Left ventricle myocardium inferior (tissue), 1 donor: ENCODE measurements at places on chromosomes 5 and 9. TPM values are rescaled to one million over a fixed set of nuclear protein-coding genes. Genes with fewer than 3 reads are reported as not detected.
A peak's percentile ranks its signal among the peaks of the same experiment; 100 is the strongest.

Gene NTRK2
- total RNA-seq = 3.8 TPM

DNA sequence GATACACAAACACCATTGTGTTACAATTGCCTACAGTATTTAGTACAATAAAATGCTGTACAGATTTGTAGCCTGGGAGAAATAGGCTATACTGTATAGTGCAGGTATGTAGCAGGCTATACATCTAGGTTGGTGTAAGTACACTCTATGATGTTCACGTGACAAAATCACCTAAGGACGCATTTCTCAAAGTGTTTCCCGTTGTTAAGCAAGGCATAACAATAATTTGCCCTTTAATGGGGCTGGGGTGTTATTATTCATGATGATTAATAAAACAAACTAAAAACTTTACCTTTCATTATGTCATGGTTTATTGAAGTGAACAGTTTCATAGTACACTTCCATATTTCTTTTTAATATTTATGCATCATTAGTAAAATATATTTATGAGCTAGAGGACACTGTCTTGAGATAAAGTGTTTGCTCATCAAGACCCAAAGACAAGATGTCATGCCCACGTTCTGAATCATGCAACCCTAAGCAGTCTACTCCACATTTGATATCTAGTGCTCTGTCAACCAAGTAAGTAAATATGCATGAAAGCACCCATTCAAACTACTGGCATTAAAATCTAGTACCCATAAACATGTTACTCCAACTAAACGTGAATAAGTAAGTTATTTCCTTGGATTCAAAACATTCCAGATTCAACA, 220.5 kb downstream of the NR2F1-AS1 start:
- DNase-seq = no peak

GRCh38 chr5:164722702-164723101, 1217.3 kb downstream of the MAT2B start:
- DNase-seq = no peak

- no peak for DNase-seq
Observed at GRCh38 chr5:113806250-113806649, 292.8 kb downstream of the YTHDC2 start.

- no peak for DNase-seq
Observed at GRCh38 chr5:56080375-56081052, 85.8 kb upstream of the IL6ST start.

GRCh38 chr5:73883646-73884045, 257.6 kb downstream of the ARHGEF28 start:
- DNase-seq = no peak

Gene CDO1
- 6.8 TPM for total RNA-seq

- DNase-seq = no peak
Observed at GRCh38 chr5:159886296-159886695, 30.0 kb upstream of the ADRA1B start.

- DNase-seq = no peak
Observed at GRCh38 chr9:136174779-136175615, 29.9 kb downstream of the LHX3 start.

GRCh38 chr5:159854916-159855315, 61.4 kb upstream of the ADRA1B start:
- DNase-seq = no peak

Gene GFI1B
- total RNA-seq = 0.27 TPM

Gene ANGPTL2
- 35.7 TPM for total RNA-seq

- DNase-seq = no peak
Observed at GRCh38 chr9:83521411-83521810, 16.8 kb downstream of the FRMD3 start.

Gene SPARC
- total RNA-seq = 477 TPM

- DNase-seq = peak; percentile 31
Observed at GRCh38 chr9:17005056-17005823, 129.6 kb upstream of the CNTLN start.

Gene ERCC8
- total RNA-seq = 5.9 TPM

GRCh38 chr9:93125331-93125894, 8.6 kb downstream of the NINJ1 start:
- DNase-seq = no peak

DNA sequence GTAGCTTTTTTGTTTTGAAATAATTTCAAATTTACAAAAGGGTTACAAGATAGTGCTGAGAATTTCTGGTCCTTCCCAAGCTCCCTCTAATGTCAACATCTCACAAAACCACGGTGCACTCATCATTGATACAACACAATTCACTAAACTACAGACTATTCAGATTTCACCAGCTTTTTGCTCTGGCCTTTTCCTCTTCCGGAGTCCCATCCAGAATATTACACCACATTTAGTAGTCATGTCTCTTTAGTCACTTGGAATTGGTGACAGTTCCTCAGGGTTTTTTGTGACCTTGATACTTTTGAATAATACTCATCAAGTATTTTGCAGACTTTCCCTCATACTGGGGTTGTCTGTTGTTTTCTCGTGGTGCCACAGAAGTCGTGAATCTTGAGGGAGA, 484.0 kb downstream of the GADD45G start:
- DNase-seq = no peak

Gene BAAT
- total RNA-seq = not detected

DNA sequence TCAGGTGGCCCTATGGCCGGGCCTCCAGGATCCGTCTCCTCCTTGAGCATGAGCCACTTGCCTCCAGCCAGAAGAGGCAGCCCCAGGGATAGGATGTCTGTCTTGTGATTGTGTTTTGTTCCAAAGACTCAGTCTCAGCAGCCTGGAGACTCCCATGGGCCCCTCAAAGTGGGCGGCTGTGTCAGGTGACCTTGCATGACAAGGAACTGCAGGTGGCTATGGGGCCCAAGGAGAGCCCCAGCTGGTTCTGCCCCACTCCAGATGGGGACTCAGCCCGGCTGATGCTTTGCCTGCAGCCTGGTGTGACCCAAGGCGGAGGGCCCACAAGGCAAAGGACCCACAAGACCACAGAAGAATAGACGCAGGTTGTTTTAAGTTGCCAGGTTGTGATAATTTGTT, 284.3 kb upstream of the IRX4 start:
- no peak for DNase-seq

- no peak for DNase-seq
Observed at GRCh38 chr9:78150312-78150982, 85.4 kb upstream of the CEP78 start.

Gene SRP19
- 31.6 TPM for total RNA-seq

Gene MARCOL
- not detected for total RNA-seq
